ENCODE measurements at places on chromosomes 7 and 10.

GRCh38 chr10:59580026-59580863 is 129.4 kb downstream of the SLC16A9 start:
- DNase-seq, result no peak

GRCh38 chr7:135109562-135109961 is 38.3 kb upstream of the TMEM140 start:
- DNase-seq, result no peak

DNA sequence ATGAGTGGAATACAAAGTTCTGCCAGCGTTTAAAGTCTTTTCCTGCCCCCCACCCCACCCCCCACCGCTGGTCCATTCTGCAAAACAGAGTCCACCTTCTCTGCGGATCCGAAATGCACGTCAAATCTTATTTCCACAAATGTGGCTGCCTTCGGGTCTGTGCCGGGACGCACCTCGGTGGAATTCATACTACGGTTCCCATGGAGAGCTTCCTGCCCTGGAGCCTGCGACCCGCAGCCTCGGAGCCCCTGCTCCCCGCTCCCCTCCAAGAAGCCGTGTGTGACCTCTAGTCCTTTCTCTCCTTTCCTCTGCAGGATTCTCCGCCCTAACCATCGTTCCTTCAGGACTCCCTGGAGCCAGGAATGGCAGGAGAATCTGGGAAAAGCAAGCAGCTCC is 12.5 kb upstream of the CALML5 start:
- no peak for DNase-seq

DNA sequence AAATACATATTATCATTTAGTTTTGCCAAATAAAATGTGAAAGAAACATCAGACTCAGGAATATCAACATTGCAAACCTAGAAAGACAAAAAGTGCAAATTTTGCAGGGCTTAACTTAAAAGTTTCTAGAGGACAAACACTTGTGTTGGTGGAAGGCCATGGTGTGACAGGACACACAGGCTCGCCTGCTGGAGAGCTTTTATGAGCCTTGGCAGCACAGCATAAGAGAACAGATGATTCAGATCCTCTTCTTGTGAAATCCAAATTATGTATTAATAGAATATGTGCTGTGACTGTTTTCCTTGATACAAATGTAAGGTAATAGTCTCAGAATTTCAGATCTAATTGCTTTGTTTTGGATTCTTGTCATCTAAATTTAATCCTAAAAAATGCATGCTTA is 72.9 kb upstream of the ABCB5 start:
- no peak for DNase-seq

DNA sequence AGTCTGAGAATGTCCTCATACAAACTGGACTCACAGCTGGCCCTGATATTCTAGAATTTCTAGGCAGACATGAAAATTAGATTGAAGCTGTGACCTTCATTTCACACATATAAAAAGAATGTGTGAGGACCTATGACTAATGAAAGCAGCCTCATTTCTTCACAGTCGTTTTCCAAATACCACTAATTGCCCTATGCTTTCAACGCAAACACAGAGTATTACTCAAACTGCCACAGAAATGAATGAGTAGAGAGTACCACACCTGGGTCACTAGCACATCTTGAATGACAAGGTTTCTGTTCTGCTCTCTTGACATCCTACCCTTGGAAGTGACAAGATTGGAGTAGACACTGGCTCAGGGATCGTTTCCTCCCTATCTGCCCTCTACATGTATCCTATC is 142.4 kb downstream of the C1GALT1 start:
- no peak for DNase-seq

DNA sequence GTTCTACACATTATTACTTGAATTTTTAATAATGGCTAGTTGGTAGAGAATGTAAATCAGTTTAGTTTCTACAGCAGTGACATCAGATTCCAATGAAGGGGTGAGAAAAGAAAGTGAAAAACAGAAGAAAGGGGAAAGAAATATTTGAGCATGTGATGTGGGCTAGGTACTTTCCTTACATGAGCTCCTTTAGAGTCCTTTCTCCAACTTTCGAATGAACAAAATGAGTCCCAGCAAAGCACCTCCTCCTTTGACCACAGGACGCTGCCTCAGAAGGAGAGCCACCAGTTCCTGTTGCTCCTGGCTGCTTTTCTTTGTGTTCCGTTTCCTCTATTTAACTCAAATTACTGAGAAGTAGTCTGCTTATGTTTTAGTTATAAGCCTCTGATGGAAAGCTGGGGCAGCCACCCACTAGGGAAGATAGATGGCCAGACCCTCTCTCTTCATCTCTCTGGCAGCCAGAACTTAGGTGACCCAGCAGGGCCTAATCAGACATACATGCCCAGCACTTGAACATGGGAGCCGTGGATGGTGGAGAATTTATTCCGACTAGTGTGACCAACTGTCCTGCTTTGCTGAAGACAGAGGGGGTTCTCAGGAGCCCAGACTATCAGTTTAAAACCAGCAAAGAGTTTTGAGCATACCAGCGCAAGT is 82.4 kb upstream of the NME8 start:
- DNase-seq, result no peak

DNA sequence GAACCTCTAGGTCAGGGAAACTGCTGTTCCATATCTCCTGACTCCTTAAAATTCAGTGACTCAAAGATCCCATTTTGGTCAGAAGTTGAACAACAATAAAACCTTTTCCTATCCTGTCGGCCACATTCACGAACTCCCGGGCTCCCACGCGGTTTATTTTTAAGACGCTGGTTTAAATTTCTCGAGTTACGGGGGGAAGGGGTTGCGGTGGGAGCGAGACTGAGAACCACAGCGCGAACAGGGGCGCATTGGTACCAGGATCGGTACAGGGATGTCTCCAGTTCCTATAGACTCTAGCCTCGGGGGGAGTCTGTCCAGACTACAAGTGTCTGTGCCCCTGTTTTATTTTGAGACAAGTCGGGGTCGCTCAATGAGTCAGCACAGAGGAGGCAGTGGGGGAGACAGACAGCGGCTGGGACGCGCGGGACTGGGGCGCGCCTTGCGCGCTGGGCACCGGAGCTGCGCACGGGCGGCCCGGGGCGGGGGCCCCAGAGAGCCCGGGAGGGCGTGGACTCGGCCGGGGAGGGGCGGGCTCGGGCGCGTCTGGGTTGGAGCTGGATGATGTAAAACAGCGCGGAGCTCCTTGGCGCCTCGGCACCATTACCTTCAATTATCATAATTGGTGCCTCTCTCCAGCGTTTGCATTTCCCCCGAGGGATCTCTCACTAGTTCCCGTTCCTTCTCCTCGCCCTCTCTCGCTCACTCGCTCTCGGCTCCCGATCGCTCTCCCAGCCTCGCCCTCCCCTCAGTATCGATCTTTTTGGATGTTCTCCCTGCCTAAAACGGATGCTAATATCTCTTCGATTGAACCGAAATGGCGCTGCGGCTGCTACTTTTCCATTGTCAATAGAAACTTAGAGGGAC is 8.7 kb upstream of the BAMBI start:
- peak; percentile 20 for DNase-seq

DNA sequence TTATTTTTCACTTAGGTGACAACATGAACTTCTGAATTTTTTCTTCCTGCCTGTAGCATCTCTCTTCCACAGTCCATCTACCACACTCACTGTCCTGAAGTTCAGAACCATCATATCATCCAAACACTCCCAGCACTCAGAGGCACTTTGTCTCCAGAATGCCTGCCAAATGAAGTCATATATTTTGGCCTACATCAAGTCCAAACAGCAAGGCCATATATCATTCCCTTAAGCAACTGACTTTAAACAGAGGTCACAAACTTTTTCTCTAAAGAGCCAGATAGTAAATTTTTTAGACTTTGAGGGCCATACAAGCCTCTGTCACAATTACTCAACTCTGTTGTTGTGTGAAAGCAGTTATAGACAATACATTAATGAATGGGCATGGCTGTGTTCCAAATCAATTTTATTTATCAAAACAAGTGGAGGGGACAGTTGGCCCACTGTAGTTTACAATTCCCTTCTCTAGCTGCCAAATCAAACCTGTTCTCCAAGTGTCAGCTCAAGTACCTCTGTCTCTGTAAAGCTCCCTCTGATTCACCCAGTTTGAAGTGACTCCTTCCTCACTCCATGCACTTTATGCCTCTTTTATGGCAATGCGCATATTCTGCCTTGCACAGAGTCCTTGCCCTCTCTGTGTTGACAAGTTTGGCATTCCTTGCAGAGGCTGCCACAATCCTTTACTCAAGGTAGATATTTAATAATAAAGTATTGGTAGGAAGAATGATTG is 305.7 kb downstream of the FZD1 start:
- DNase-seq, result no peak

DNA sequence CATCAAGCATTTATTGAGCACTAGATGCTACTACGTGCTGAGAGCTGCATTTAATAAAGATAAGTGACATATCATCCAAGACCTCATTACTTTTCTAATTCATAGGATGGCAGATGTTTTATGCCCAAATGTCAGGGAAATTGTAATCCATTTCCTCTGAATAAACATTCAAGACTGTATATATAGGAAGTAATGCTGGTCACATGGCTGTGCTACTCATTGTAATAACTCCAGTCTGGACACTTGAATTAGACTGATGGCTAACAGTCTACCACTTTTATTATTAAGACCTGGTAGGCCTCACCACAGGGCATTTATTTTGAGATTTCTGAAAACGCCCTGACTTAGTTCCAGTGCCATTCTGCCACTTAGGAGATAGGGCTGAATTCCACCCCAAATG is 36.6 kb downstream of the PIK3AP1 start:
- no peak for DNase-seq

Measured in T-cell (primary cell).